ENCODE measurements at places on chromosomes 4 and X.

DNA sequence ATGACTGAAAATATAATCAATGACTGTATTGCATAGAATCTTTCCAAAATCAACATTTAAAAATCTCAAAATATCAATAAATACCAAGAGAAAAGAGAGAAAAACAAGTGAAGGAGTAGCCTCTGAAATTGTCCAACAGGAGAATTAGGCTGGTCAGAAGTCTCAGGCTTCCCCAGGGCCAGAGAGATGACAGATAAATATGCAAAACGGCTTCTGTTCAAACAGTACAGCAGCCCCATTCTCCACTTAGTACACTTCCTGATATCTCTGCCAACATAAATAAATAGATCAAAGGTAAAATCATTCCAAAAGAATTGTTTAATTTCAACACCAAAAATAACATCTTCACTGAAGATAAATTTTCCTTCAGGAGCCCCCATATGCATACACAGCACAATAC is 204.7 kb upstream of the GABRA2 start:
- no peak for DNase-seq

DNA sequence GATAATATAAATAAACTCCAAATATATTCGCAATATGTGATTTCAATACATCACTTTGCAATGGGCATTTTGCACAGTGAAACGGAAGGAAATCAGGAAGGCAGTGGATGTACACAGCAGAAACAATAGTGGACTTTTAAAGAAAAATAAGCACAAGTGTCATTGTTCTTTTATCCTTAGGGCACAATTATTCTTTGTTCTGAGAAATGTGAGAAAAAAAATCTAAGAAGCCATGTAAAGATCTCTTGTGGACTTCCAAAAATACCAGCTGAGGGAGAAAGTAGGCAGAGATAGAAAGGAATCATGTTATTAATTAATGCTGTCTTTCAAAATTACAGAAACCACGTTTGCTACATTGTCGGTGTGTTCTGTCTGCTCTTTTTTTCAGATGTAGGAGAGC is 17.6 kb upstream of the PRRG1 start:
- no peak for DNase-seq

- no peak for DNase-seq
Observed at GRCh38 chrX:116239944-116240840, 69.6 kb downstream of the AGTR2 start.

GRCh38 chrX:132940727-132941327 is 17.6 kb downstream of the HS6ST2 start:
- DNase-seq, result no peak

DNA sequence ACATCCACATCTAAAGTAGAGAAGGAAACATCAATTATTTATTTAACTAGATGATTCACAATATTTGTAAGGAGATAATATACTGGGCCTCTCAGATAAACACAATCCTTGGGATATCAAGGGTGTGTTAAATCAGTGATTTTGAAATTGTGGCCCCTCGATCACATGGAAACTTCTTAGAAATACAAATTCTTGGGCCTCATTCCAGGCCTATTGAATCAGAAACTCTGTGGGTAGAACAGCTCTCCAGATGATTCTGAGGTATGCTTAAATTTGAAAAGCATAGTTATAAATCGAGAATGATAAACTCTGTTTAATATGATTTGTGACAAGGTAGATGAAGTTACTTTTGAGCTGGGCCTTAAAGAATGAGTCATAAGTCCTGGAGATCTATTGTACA is 64.3 kb upstream of the GPR174 start:
- DNase-seq, result no peak

GRCh38 chr4:37246891-37247290 is 2.3 kb downstream of the NWD2 start:
- DNase-seq, result no peak

DNA sequence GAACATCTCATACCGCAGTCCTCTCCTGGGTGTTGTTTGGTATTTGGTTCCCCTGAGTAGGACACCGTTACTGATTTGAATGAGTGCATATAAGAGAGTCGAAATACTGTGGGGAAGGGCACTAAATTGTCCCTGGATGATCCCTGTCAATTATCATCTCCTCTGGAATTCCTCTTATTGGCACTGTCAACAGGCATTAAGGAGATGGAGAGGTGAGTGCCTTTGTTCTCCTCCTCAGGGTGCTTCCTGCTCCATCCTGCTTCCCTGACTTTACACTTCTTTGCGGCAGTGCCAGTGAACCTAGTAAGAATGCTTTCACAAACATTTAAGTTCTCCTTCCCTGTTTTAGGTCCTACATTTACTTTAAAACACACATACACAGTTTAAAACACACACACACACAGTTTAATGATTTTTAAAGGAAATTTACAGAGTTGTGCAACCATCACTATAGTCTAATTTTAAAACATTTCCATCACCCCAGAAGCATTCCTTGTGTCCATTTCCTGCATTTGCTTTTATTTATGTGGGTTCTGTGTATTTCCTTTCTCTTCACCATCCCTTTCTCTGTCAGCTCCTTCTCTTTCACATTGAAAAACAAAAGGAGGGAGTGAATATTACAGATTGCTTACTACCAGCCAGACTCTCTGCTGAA is 20.9 kb upstream of the ZRSR2 start:
- no peak for DNase-seq

- peak; percentile 4 for DNase-seq
Observed at GRCh38 chrX:33183361-33183760, 28.0 kb downstream of the DMD start.

- no peak for DNase-seq
Observed at GRCh38 chr4:107950746-107951540, 19.6 kb downstream of the CYP2U1 start.

Measured in head of caudate nucleus (tissue), 42 donors.